ENCODE measurements at places on chromosomes 2 and 18.

DNA sequence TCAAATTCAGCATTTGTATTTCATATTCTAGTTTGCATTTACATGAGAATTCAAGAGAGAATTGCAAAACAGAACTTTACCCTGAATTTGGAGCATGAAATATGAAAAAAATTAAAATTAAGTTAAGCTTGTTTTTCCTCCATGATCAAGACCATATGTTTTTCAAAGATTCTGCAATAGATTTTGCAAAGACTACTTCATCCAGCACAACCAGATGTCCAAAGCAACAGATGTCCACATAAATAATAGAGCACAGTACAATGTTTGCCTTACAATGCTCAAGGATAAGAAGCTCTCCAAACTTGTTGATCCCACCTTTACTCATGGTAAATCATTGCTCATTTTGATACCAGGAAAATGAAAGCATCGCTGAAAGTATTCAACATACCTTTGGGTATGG is 25.6 kb downstream of the FAP start:
- no peak for DNase-seq

GRCh38 chr2:54384301-54385203 is 71.6 kb upstream of the SPTBN1 start:
- no peak for DNase-seq

DNA sequence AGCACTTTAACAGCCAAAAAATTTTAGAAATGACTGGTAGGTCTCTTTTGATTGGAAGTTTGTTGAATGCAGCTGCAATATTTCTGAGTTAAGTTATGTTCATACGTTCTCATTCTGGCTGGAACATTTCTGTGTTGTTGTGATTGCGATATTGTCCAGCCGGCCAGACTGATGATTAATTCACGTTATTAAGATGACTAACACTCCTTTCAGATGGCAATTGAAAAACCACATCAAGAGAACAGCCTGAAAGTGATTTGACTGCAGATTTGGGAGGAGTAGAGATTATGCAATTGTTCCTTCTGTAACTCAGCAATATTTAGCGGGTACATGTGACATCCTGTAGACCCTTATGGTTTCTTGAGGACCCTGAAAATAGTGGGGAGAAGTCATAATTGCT is 133.7 kb downstream of the FBXO15 start:
- DNase-seq, result no peak

GRCh38 chr2:19574778-19575260 is 216.4 kb upstream of the OSR1 start:
- no peak for DNase-seq

- peak; percentile 3 for DNase-seq
These were observed 80.2 kb upstream of the GPC1 start for GRCh38 chr2:240355001-240355891.

GRCh38 chr2:158967114-158967730 is 1.2 kb upstream of the TANC1 start:
- DNase-seq, result peak; percentile 15

GRCh38 chr2:234286118-234286598 is 210.7 kb downstream of the ARL4C start:
- DNase-seq, result no peak

DNA sequence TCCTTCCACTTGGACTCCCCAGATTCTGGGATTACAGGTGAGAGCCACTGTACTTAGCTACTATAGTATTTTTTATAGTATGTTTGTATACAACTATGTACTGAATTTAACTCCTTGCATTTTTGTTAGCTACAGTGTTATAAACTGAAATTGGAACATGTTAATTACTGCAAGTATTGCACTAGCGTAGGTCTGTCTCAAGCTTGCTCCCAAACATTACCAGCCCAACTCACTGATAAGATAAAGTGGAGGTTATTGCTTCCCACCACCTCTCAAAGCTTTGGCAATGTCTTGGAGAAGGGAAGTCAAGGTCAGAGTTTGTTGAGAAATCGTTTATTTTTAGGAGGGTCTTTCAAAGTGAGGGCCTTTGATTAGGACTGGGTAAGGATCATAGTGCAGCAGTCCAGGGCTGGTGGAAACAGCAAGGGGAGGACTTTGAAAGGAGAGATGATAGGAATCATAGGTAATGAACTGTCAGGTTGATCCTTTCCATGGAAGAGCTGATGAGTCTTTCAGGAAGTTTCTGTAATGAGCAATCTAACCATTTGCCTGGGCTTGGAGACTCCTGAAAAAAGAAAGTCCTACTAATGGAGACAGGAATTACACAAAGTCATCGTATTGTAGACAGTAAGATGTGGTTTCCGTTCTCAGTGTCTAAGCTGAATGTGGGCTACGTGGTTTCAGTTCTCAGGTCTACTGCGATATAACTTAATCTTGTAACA is 257.1 kb downstream of the MYO3B start:
- DNase-seq, result no peak

Measured in BE2C (cell line).